ENCODE measurements at places on chromosomes 4 and X.

GRCh38 chr4:165158762-165159161 is 46.1 kb upstream of the TMEM192 start:
- no peak for DNase-seq

GRCh38 chr4:139084804-139085093 is 69.2 kb downstream of the NOCT start:
- DNase-seq = no peak

GRCh38 chrX:68658530-68658929 is 11.1 kb downstream of the STARD8 start:
- DNase-seq = no peak

GRCh38 chr4:25925486-25926201 is 11.6 kb downstream of the SMIM20 start:
- DNase-seq = no peak

DNA sequence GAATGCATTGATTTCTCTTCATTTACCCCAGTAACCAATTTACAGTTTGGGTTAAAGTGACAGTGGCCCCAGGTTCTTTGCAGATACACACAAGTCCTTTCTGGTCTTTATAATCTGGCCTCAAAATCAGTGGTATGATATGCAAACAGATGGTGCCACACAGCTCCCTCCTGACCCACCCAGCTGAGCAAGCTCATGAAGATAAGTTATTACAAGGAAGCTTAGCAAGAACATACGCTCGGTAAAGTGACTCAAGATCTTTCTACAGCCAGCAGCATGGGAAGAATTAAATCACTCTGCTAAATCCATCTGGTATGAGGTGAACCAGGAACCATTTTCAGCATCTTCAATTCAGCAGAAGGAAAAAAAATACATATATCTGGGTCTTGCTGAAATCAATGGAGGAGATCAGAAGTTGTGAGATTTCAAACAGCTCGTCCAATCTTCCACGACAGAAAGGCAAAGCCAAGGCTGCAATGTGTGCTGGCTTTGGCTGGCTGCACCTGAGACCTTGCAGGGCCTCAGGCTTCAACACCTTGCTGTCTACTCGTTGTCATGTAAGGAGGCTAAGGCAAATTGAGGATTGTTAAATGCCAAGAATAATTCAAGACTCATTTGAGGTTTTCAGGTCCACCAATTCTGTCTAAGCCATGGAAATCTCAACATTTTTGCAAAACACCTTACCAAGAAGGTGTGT is 28.2 kb downstream of the SEL1L3 start:
- no peak for DNase-seq

DNA sequence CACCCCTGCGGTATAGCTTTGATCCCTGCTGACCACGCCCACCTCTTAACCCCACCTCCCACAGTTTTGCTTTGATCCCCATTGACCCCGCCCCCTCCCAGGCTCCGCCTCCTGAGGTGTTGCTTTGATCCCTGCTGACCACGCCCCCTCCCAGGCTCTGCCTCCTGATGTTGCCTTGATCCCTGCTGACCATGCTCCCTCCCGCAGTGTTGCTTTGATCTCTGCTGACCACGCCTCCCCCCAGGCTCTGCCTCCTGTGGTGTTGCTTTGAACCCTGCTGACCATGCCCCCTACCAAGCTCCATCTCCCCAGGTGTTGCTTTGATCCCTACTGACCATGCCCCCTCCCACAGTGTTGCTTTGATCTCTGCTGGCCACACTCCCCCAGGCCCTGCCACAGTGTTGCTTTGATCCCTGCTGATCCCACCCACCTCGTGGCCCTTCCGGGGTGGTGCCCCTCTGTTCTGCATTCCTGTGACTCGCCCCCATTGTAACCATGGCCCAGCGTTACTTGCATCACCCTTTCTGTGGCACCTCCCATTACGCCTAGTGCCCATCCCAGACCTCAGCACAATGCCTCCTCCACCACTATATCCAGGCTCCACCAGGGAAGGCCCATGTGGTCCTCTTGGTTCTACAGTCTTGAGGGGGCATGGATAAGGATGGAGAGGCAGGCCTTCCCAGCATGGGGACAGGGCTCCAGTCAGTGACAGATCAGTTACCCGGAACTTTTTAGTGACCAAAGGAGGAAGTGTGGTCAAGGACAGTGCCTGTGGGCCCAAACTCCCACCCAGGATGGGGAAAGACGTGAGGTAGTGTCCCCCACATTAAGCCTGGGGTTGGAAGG is 70.8 kb downstream of the ADRA2C start:
- no peak for DNase-seq

DNA sequence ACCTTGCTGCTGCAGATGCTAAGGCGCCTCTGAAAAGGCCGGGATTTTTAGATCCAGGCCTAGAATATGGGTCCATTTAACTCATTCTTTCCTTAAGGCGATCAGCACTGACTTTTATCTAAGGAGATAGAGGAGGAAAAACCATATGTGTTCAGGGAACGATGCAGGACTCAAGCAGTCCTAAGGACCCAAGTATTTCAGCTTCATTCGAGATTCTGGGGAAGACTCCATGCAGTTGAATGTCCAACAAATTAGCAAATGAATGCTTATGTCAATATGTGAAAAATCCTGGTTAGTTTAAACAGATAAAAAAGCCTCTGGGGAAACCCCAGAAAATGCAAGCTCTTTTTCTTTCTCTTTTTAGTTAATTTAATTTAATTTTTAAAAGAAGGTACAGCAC is 36.0 kb downstream of the HELT start:
- DNase-seq = no peak

- no peak for DNase-seq
Observed at GRCh38 chr4:177717407-177717806, 275.2 kb upstream of the AGA start.

DNA sequence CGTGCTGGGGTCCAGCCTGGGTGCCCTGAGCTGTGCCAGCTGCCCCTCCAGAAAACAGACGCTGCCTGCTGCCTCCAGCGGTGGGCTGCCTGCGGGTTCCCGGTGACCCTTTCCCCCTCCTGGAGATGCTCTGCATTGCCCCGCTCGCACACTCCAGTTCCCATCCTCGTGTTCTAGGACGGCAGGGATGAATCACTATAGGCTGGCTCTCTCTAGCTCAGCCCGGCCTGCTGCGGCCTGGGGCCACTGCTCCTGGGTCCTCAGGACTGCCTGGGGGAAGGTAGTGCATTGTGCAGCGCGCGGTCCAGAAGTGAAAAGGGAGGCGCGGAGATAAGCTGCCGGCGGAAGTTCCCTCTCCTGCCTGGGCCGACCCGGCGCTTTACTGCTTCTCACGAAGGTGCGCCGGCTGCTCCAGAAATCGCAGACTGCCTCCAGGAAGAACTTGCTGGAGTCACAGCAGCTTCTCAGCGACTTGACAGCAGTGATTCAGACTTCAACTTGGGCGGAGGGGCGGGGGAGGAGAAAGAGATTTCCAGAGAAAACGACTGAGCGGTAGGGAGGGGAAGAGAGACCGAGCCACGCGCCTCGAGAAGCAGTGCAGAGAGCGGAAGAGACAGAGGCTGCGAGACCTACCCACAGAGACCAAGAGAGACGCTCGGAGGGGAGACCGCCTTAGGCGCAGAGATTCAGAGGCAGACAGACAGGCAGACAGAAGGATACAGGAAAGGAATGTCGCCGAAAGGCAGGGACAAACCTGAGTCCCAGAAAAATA is 6.7 kb upstream of the MSX1 start:
- DNase-seq = no peak

DNA sequence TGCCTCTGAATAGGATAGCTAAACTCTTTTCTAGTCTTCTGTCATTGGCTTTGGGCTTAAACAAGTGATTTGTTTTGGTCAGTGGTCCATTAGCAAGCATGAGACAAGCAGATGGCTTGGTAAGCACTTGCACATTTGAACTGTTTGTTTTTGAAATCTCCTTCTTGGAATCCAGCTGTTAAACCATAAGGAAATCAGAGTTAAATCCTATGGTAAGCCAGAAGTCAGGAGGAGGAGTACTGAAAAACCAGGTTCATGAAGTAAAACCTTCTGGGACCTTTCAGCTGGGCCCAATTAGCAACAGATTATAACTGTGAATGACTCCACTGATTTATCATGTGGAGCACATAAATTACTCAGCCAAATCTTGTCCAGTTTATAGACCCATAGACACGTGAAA is 1042.5 kb upstream of the PABPC4L start:
- DNase-seq = no peak

GRCh38 chrX:38041237-38041636 is 34.9 kb downstream of the SYTL5 start:
- DNase-seq = no peak

DNA sequence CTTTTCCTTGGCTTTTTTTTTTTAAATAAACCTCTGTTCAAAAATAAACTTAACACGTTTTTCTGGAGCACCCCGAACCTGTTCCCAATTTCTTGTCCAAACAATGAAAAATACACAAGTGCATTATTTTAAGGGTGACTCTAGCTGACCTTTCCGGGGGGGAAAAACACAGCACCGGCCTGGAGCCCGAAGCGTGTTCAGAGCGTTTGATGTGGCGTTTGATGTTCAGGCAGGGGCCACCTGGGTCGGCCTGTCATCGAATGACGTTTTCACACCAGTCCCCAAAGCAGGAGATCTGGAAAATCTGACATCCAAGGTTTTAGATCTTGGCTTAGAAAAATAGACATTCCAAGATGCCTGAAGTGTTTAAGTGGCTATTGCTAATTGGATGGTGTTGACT is 282.1 kb downstream of the SHOX start:
- DNase-seq = no peak

GRCh38 chr4:107036584-107037198 is 578 bp upstream of the DKK2 start:
- DNase-seq = no peak

- no peak for DNase-seq
Observed at GRCh38 chr4:47368211-47368610, 95.3 kb downstream of the COMMD8 start.

GRCh38 chr4:150582146-150582872 is at the start of gene MAB21L2:
Gene MAB21L2 (plus strand): TSS chr4:150582151. CDS start chr4:150583030, 879 bp downstream.
- no peak for DNase-seq

DNA sequence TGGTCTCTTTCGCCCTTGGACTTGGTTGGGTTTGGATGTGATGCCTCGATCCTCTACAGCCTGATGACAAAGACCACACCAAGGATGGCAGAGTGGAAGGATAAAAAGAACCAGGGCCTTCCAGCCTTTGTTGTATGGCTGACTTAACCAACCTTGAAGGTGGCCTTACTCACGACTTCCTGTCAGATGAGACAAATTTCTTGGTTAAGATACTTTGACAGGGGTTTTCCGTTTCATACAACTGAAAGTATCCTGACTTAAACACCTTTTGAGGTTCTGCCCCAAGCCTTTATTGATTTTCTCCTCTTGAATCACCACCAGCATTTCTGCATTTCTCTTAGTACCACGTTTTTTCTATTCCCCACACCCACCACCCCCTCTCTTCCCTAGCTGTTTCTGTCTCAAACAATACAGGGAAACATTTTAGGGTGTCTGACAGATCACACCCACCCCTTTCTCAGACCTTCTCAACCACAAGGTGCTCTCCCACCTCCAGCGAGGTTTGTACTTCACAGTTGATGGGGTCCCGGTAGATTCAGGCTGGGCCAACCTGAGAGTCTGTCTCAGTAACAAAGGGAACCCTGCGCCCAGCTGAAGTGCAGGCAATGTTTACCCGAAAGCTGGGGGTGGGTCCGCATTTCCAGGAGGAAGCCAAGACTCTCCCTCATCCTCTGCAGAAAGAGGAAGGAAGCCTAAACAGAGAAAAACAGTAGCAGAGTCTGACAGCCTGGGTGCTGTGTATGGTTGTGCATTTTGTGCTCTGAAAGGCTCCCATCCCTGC is 5.0 kb upstream of the TSPAN5 start:
- no peak for DNase-seq

- no peak for DNase-seq
Observed at GRCh38 chrX:133297284-133297683, 79.1 kb upstream of the TFDP3 start.

- no peak for DNase-seq
Observed at GRCh38 chr4:74410272-74410671, 34.7 kb upstream of the AREG start.

DNA sequence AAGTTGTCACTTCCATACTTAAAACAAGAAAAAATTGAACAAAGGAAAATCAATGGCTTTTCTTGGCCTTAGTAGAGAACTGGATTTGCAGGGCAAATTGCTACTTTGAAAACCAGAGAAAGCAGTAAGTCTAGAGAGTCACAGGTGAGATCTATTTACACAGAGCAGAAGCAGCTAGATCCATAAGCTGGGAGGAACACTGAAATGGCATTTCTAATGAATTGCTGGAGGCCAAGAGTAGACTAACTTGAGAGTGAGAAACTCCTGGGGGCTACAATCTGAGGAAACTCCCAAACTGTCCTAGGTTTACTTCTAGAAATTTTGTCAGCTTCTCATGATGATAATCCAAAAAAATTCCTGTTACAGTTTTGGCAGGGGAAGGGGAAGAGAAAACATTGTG is 133.3 kb downstream of the SPCS3 start:
- no peak for DNase-seq

GRCh38 chrX:71949844-71950445 is 39.3 kb downstream of the NHSL2 start:
- DNase-seq = no peak

- DNase-seq = no peak
Observed at GRCh38 chr4:112673686-112674085, 36.7 kb downstream of the LARP7 start.

- DNase-seq = no peak
Observed at GRCh38 chr4:158111241-158111640, 61.6 kb downstream of the GASK1B start.

GRCh38 chr4:75895744-75896314 is 6.4 kb downstream of the PPEF2 start:
- no peak for DNase-seq

- no peak for DNase-seq
Observed at GRCh38 chr4:166980419-166980818, 253.9 kb downstream of the SPOCK3 start.

DNA sequence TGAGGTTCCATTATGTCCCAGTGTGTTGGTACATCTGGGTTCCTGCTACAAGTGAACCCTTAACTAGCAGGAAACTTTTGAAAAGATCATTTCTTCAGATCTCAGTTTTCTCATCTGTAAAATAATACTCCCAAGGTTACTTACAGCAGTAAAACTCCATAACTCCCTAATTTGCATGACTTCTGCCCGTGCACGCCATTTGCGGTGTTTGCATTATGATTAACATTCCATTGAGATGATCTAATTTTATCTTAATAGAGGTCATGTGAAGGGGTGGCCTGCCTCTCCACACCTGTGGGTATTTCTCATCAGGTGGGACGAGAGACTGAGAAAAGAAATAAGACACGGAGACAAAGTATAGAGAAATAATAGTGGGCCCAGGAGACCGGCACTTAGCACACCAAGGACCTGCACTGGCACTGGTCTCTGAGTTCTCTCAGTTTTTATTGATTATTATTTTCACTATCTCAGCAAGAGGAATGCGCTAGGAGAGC is 219.8 kb downstream of the TLL1 start:
- no peak for DNase-seq

DNA sequence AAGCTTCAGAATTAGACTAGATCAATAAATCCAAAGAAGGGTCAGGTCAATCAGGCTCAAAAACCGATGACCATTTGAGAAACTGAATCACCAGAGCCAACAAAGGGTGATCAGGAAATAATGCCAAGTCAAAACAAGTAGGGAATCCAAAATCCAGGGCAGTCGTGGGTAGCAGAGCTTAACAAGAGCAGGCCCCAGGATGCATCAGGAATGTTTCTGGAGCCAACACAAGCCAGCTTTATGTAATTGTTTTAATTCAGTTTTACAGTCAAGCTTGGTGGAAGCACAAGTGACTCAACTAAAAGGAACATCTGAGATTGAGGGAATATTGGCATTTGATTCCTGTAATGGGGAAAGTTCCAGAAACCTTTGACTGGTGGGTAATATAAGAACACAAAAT is 237.9 kb upstream of the EDA2R start:
- no peak for DNase-seq

Data from stimulated activated CD4-positive, alpha-beta T cell treated with anti-CD3 and anti-CD28 coated beads, Interleukin-1b, Interleukin-23, amount 100 ng/mL, for 1 hour (primary cell).